Activated CD4-positive, alpha-beta T cell treated with anti-CD3 and anti-CD28 coated beads, Interleukin-2, amount 50 U/mL, for 1 hour (primary cell): ENCODE measurements at places on chromosomes 2 and 18.

GRCh38 chr18:45060102-45060501 lies 379.4 kb downstream of the SETBP1 start:
- DNase-seq, result no peak

GRCh38 chr18:6505498-6505875 lies 90.8 kb upstream of the L3MBTL4 start:
- DNase-seq, result no peak

DNA sequence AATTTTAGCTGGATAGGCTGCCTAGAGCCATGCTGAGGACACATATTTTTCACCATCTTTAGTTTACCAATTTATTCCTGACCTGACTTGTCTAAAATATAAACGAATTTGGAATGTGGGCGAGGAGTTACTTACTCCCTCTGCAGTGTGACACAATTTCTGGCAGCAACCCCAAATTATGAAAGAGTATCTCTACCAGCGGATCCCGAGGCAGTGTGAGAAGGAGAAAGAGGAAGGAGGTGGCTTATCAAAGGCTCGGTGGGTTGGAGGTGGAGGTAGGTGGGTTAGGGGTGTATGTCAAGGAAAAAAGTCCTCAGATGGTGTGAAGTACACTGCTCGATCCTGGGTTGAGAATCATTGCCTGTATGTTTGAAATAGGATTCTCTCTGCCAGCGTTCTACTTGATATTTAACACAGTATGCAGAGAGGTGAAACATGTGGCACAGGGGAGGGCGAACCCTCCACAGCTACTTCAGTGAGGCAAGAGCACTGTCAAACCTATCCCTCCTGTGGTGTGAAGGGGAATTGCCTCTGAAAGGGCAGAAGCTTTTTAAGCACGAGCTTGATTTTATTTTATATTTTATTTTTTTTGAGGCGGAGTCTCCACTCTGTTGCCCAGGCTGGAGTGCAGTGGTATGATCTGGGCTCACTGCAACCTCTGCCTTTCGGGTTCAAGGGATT lies 76.0 kb downstream of the RFTN2 start:
- DNase-seq, result peak; percentile 25

DNA sequence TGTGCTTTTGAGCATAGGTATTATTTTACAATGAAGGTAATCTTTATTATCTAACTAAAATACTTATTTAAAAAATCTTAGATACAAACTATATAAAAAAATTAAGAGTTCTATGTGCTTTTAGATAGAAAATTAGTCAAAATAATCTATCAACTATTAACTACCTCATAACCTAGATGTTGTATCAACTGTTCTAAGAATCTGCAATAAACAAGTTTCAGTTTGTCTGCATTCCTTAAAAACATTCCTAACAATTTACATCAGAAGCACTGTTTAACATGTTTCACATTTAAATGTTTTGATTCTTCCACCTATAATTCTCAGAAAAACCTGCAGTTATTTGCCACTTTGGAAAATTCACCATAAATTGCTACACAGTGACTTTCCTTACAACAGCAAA lies 33.3 kb downstream of the NDUFS1 start:
- DNase-seq, result no peak

DNA sequence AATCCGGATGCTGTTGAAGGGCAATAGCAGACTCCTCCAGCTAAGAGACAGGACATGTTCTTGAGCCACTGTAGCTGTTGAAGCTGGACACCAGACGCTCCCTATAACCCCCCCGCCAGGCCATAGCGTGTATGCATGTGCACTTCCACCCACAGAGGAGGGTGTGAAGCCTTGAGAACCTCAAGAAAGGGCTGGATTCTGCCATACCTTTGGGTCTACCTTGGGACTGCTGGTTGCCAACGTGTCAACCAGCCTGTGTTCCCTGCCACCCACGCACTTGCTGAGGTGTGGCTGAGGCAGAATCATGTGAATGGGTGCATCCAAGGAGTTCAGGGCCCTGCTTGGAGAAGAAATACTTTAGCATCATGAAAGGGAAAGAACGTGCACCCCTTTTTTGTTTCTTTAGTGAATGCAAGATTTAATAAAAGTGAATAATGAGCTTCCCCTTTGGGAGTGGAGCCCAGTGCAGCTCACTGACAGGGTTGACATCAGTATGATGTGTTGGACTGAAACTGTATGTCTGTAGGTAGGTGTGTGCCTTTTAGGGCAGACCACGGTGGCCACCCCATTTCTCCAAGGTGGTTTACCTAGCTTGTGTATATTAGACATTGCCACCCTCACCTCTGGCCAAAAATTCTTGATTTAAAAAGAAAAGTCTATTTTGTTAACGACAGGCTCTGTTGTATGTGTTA lies 198.3 kb downstream of the MGAT5 start:
- DNase-seq, result no peak
